ENCODE measurements at places on chromosomes 7 and 10.

- DNase-seq = peak; percentile 59
Measured at GRCh38 chr7:148982654-148983199, 45.6 kb downstream of the PDIA4 start.

GRCh38 chr10:1642600-1643160 lies 94.6 kb downstream of the ADARB2 start:
- no peak for DNase-seq

DNA sequence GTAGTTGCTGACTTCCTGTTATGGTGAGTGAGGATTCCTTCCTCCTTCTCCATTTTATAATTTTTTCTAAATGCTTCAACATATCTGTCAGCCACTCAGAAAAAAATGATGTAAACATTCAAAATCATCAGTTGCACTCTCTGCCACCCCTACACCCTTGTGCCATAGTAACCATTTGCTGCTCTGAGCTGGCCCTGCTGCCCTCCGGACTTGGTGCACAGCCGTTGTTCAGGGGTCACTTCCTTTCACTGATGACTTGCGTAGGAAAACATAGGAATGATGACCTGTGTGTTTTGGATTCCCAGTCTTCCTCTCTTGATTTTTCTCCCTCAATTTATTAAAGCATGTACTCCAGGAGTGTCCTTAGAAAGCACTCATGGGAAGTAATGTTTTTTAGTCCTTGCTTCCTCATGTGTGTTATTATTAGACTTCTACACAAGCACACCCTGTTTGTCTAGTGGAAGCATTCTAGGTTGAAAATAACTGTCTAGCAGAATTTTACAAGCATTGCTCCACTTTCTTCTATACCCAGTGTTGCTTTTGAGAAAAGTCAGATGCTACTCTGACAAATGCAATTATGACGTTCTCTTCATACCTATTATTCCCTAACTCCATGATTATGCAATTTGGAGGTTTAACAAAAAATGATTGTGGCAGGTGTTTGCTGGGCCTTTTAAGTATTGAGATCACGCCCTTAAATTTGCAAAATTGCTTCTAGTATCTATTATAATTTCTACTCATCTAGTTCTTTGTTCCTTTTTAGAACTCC lies 62.6 kb upstream of the MTPN start:
- no peak for DNase-seq

- no peak for DNase-seq
Measured at GRCh38 chr10:50511492-50512213, 112.1 kb downstream of the SGMS1 start.

- DNase-seq = no peak
Measured at GRCh38 chr10:102777711-102778453, 34.1 kb downstream of the WBP1L start.

GRCh38 chr7:30159163-30159562 lies 24.4 kb downstream of the MTURN start:
- DNase-seq = no peak

DNA sequence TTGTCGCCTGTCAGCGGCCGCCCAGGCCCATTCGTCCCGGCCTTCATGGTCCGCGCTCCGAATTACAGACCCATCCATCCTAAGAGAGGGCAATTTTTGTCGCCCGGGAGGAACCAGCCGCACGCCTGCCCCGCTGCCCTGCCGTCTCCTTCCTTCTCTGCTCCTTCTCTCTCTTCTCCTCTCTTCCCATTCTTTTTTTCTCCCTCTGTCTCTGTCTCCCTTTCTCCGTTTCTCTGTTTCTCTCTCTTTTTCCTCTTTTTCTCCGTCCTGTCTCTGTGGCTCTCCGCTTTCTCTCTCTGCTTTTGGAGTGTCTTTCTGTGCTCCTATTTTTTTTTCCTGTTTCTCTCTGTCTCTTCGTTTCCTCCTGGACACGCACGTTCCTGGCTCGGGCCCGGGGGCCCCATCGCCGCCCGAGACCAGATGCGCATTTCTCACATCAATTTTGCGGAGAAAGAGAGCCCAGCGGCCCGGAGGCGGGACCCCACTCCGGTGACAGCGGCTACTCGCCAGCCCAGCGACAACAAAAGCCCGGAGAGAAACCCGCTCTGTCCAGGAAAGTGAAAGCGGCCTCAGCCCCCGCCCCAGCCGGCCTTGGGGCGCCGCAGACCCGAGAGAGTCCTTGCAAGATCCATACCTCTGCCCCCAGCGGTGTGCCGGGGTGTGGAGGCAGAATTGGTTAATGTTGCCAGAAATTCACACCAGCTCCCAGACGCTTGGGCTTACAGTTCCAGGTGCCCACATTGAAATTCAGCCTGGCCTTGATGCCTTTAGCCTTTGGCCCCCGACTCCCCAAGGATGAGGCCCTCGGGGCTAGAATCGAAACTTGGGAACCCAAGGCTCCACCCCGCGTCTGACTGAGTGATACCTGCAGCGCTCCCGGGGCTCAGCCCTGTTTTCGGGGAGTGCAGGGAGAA lies 4.1 kb downstream of the LBX1 start:
- DNase-seq = no peak

GRCh38 chr10:110793128-110793812 lies 78.5 kb upstream of the PDCD4 start:
- DNase-seq = no peak

GRCh38 chr10:5293691-5294550 lies 70.8 kb upstream of the UCN3 start:
- DNase-seq = no peak

GRCh38 chr10:99629625-99629978 lies 9.4 kb upstream of the SLC25A28 start:
- no peak for DNase-seq

DNA sequence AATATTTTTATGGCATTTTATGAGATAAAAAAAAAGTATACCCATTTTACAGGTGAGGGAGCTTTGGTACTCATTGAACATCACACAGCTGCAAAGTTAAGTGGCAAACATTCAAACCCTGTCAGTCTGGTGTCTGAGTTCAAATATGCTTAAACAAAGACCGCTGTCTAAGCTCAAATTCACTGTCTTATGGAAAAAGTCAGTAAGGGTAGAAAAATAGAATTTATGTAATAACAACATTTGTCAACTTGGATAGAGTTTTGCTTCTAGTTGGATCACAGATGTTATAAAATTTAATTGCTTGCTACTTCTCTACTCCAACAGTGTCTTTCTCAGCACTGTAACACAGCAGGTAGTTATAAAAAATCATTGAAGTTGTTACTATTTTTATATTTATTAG lies 161.7 kb upstream of the CSTF2T start:
- DNase-seq = no peak

GRCh38 chr7:31432836-31433340 lies 81.0 kb upstream of the ITPRID1 start:
- DNase-seq = no peak

GRCh38 chr7:40156988-40157387 lies 22.2 kb downstream of the SUGCT start:
- DNase-seq = no peak

DNA sequence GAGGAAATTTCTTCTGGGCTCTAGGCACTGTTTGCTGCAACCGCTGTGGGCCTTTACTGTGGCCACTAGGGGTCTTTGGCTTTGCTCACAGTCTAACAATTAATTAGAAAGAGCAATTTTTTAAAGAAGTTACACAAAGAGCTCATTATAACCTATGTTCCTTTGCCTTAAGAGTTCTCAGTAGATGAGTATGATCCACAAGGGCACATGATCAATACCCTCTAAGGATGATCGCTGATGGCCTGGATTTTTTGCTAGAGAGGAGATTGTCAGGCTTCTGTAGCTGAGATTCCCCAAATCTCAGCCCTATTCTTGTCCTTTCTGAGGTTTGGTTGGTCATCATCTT lies 80.8 kb upstream of the RHOBTB1 start:
- DNase-seq = no peak

- no peak for DNase-seq
Measured at GRCh38 chr7:48255046-48255445, 83.8 kb downstream of the ABCA13 start.

DNA sequence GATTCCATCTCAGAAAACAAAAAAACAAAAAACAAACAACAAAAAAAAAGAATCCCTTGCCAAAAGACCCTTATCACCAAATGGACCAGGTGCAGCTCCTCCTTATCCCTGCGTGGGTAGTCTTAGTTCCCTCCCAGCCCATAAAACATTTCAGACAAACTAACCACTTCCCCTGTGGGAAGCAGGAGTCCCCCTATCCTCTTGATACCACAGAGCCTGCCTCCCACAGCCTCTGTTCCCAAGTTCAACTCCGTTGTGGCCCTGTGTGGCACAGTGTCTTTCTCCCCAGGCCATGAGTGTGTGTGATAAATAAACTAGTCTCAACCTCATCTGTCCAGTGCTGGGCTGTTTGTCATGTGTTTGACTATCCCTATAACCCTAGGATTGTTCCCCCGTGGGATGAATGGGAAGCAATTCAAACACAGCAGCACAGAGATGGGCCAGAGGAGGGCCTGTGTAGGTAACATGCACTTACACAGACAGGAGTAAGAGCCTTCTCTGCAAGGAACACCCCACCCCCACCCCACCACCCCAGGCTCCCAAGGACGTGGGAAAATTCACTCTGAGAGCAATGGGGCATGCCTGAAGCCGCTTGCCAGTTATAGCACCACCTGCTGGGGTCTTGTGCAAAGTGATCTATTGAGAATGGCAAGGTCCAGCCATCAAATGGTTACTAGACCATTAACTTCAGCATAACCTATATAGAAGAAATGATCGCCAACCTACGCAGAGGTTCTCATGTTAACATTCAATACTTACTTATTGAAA lies 147.1 kb upstream of the GHITM start:
- no peak for DNase-seq

- DNase-seq = no peak
Measured at GRCh38 chr10:79937701-79938151, 11.2 kb downstream of the SFTPD start.

DNA sequence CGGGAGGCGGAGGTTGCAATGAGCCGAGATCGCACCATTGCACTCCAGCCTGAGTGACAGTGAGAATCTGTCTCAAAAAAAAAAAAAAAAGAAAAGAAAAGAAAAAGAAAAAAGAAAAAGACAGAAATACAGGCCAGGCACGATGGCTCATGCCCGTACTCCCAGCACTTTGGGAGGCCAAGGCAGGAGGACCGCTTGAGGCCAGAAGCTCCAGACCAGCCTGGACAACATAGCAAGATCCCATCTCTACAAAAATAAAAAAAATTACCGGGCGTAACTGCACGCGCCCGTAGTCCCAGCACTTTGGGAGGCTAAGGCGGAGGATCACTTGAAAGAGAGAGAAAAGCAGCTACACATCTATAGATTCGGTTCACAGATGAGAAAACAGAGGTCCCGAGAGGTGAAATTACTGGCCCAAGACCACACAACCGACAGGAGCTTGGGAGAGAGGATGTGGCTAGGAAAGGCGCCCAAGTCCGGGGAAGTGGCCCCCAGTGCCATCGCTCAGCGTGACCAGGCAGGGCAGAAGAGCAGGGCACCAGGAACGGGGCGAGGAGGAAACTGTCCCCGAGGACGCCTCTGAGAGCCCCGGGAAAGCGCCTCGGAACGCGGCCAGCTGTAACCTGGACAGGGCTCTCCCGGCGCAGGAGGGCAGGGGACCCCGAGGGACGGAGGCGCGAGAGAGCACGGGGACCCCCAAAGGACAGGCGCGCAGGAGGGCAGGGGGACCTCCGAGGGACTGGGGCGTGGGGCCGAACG lies 612 bp downstream of the SNX8 start:
- DNase-seq = peak; percentile 37

- no peak for DNase-seq
Measured at GRCh38 chr10:74813381-74814259, 12.8 kb upstream of the KAT6B start.

- DNase-seq = no peak
Measured at GRCh38 chr7:37385787-37386186, 62.9 kb downstream of the ELMO1 start.

GRCh38 chr7:106057962-106058927 lies 53.9 kb downstream of the SYPL1 start:
- no peak for DNase-seq

GRCh38 chr10:130555411-130555750 lies 419.2 kb downstream of the GLRX3 start:
- no peak for DNase-seq

- no peak for DNase-seq
Measured at GRCh38 chr10:72719941-72720592, 28.1 kb downstream of the MCU start.

- no peak for DNase-seq
Measured at GRCh38 chr7:150586068-150586784, 19.0 kb downstream of the GIMAP4 start.

GRCh38 chr7:8035192-8035591 lies 66.6 kb downstream of the GLCCI1 start:
- no peak for DNase-seq

DNA sequence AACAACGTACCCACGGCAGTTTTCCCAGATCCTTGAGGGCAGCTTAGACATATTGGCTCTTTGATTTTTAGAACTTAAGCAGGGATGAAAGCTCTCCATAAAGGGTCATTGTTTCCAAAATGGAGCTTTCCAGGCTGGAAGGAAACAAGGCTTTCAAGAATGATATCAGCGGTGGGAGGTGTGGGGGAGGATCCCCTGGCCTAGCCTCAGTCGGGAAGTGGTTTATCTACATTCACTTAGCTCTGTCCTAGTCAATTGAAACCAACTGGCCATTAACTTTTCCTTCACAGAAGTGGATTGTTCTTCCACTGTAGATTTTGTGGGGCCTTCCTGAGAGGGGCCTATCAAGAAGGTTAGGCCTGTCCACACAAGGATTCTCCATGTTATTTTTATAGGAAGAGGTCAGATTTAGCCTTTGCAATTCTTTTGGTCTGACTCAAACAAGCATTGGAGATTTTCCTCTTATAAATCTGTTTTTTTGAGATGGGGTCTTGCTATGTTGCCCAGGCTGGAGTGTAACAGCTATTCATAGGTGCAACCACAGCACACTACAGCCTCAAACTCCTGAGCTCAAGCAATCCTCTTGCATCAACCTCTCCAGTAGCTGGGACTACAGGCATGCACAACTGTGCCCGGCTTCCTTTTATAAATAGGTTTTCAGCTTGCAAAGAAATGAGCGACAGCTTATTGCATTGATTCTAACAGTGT lies 343.5 kb downstream of the LRMDA start:
- peak; percentile 53 for DNase-seq

GRCh38 chr10:32985775-32986350 lies 27.8 kb upstream of the ITGB1 start:
- DNase-seq = no peak

DNA sequence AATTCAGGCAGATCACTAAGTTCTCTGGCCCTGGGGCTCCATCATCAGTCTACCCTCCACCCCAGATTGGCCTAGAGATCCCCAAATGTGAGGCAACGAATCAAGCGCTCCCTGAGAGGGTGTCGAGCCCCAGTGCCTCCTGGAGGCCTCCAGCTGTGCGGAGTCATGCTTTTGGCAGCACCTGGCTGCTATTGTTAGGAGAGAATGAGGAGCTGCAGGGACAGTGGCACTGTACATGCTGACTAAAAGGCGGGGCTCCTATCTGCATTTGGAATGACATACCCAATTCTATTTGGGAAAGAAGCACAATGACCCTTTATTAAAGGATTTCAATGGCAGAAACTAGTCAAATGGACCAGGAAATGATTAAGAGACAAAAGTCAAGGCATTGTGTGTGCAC lies 161.8 kb downstream of the DPY19L1 start:
- no peak for DNase-seq

DNA sequence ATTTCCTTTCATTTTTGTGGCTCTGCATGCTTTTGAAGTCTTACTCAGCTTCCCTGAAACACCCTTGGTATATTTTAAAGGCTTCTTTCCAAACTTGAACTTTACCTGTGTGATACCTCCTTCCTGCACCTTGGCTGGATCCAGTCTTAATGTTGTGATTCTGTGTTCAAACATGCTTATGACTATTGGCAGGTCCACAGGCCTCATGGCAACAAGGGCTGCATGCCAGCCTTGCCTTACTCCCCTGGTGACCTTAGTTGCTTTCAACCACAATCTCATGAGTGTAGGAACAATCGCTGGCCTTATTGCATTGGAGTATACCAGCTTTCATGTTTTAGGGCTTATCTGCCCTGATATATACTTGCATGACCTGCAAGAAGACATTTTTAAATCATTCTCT lies 238.7 kb downstream of the KIF20B start:
- DNase-seq = no peak

Measured in ovary (tissue), 10 donors.